ENCODE measurements at places on chromosomes 5 and 9.

DNA sequence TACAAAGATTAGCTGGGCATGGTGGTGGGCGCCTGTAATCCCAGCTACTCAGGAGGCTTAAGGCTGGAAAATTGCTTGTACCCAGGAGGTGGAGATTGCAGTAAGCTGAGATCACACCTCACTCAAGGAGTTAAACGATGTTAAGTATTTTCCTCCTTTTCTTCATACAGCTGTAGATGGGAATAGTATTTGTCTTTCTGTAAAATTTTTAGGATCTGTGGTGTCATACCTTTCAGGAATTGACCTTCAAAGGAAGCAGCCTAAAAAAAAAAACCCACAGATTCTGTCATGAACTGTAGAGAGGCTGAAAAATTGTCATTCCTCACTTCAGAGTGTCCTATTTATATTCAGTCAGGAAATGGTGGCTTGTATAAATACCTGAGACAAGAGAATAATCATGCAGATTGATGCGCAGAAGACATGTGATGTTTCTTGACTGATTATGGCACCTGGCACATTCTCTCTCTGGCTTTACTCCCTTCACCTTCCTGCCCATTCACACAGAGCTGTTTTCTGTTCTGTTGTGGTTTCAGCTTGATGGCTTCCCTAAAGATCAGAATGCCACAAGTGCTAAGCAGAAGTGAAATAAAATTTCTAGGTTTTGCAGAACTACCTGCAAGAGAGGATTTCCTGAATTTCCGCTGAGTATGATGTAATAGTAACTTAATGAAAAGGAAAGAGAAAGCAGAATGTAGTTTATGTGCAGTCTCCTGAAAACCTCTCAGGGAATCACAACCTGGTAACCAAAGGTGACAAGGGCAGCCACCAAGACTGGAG, 3.8 kb downstream of the IFNA1 start:
- no peak for DNase-seq

- no peak for DNase-seq
These were observed 291.8 kb upstream of the IRX4 start for GRCh38 chr5:2174538-2174937.

- DNase-seq, result no peak
These were observed 111.7 kb downstream of the AP3B1 start for GRCh38 chr5:78182838-78183237.

GRCh38 chr9:137320555-137321384, 18.7 kb upstream of the NRARP start:
- no peak for DNase-seq

DNA sequence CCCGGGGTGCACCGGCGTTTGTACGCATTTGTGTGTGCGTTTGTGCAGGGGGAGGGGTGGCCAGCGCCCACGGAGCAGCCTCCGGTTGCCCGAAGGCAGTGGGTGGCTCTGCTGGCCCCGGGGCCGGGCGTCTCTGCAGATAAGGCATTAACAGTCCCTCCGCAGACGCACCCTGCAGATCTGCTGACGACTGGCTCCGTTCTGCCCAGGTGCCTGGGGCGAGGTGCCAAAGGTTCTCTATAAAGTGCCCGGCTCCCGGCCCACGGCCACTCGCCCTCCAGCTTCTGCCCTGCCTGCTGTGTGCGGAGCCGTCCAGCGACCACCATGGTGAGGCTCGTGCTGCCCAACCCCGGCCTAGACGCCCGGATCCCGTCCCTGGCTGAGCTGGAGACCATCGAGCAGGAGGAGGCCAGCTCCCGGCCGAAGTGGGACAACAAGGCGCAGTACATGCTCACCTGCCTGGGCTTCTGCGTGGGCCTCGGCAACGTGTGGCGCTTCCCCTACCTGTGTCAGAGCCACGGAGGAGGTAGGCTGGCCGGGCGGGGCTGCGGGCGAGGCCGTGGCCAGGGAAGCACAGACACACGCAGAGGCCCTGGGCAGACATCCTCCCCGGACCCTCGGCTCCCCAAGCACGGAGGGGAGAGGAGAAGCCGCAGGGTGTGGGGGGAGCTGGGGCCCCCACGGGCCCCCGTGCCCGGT, at the start of gene SLC6A19:
TSS of gene SLC6A19 (plus strand) at position 269 of the 699 bp plus-strand sequence. CDS start at position 325, 56 bp downstream.
- DNase-seq, result no peak

DNA sequence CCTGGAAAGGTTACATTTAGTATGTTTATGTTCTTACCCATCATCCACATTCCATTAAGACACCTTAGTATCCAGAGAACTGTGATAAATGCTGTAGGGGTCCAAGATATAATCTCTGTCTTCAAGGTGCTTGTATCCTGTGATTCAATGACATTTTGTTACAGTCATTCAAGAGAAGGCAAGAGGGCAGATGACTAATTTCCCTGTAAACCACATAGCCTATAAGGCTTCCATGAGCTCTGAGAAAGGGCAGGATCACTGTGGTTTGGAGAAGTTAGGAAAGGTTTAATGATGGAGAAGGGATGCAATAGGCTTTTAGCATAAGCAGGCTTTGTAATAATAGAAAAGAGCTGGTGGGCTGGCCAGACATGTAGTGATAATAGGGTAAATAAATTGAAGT, 40.0 kb downstream of the PAPPA start:
- no peak for DNase-seq

DNA sequence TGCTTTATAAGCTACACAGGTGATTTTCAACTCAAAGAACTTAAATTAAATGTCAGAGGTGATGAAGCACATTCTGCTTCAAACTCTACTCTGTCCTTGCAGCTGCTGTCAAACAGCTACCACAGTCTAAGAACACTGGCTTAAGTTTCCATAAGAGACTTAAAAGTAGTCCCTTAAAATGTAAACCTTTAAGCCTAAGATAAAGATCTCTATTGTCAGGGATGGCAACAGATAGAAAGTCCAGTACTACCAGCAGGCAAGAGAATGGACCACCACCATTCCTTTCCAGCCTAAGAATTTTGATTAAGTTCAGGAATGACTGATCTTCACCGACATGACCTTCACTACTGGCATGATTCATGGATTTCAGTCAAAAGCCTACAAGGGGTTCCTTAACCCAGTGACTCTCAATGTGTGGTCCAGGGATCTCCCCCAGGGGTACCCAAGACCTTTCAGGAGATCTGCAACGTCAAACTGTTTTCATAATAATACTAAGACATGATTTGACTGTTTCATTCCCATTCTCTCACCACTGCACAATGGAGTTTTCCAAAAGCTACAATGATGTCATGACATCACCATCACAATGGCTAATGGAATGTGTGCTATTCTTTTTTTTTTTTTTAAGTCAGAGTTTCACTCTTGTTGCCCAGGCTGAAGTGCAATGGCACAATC, 41.1 kb upstream of the PLPP6 start:
- DNase-seq, result no peak

DNA sequence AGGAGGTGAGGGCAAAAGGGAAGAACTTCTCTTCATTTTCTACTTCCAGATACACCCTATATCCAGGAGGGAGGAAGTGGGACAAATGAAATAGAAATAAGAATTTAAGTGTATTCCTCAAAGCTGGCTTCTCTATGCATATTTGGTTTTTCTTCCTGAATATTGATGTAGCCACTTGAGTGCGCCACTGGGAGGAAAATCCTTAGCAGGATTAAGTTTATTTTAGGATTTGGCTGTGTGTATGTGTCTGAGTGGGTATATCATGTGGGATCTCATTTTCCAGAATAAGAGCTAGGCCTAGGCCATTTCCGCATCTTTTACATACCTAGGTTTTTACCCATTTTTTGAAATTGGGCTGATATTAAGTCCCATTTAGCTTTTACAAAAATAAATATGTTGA, 42.5 kb downstream of the MAP1B start:
- DNase-seq, result no peak

GRCh38 chr5:126430631-126431030, 7.4 kb downstream of the GRAMD2B start:
- DNase-seq, result no peak

DNA sequence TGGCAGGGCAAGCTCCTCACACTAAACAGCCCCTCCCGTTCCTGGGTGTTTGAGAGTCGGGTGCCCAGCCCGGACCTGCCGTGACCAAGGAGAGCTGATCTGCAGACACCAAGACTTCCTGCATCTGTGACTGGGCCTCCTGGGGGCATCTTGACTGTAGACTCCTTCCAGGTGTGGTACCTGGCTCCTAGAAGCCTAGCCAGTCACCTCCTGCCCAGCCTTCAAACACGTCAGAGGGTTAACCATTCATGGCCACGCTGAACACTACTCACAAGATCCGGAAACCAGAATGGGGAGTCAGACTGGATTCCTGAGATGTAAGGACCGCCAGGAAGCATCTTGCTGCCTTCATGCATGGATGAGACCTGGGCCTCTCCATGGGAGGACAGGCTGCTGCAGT, 3.7 kb upstream of the LCN2 start:
- DNase-seq, result no peak

DNA sequence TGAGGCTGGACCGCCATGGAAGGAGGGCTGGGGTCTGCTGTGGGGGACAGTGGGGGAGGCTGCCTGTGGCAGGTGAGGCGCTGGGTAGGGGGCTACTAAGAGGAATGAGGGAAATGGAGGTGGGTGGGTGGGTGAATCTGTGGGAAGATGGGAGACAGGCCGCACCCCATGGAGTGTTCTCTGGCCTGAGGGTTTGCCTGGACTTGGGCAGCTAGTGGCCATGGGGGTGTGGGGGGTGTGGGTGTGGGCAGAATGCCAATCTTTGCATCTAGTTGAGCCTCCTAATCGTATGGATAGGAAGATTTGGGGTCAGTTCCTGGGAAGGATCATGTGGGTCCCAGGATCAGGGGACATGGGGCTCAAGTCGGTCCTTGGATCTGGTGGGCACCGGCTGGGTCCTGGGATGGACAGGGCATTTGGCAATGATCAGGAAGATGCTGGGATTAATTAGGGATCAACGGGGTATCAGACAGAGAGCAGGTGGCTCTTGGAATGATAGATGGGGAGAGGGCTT, 518 bp downstream of the ZDHHC12 start:
- no peak for DNase-seq

DNA sequence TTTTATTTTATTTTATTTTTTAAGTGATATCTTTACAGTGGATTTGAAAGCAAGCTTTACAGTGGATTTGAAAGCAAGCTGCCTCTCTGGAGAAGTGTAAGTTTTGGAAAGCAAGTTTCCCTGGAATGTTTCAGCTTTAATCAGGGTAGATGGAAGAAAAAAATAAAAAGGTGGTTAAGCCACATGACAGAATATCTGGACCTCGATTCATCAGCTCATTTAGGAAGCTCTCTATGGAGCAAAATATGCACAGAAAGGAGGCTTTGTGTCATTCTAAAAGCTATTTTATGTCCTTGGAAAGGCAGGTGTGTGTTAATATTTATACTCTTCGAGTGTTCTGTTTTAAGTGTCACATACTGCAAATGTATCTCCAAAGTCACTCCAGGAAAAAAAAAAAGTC, 409.2 kb upstream of the KLF4 start:
- no peak for DNase-seq

- no peak for DNase-seq
These were observed 166.8 kb downstream of the NNT start for GRCh38 chr5:43769571-43770355.

DNA sequence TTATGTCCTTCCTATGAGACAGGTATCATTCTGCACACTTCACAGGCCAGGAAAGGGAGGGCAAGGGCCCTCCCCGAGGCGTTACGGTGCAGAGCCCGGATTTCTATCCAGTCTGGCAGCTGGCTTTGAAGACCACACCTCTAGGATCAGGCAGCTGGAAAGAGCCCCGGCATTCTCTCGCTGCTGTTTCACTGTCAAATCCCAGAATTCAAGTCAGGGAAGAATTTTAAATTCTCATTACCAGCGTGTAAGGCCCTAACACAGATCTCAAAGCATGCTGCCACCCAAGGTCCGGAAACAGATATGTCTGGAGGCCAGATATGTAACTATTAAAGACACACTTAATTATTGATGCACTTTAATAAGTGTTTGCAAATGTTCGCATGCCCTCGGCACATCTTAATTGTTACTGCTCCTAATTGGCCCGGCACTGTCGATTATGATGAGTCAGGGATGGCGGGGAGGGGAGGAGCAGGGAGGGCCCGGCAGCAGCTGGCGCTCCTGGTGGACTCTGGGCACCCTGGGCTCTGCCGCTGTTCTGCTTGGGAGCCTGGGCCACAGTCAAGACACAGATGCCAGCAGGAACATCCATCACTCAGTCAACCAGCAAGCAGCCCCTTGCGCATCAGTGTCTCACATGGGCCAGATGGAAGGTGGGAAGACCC, 76.3 kb upstream of the BARHL1 start:
- DNase-seq, result peak; percentile 58

DNA sequence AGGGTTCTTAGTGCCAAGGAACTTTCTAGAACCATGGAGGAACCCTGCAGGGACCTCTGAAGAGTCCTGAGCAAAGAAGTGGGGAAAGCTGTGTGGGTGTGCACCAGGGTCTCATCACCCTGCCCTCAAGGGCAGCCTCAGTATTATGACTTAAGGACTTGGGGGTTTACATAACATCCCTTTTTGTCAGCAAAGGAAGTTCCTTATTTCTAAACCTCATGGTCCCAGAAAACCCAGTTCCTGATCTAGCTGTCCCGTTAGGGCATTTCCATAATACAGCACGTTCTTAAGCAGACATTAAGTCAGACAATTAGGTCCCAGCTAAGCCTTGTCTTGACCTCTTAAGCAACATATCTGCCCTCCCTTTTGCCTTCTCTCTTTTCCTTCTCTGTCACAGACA, 57.3 kb downstream of the DAPK1 start:
- DNase-seq, result no peak

DNA sequence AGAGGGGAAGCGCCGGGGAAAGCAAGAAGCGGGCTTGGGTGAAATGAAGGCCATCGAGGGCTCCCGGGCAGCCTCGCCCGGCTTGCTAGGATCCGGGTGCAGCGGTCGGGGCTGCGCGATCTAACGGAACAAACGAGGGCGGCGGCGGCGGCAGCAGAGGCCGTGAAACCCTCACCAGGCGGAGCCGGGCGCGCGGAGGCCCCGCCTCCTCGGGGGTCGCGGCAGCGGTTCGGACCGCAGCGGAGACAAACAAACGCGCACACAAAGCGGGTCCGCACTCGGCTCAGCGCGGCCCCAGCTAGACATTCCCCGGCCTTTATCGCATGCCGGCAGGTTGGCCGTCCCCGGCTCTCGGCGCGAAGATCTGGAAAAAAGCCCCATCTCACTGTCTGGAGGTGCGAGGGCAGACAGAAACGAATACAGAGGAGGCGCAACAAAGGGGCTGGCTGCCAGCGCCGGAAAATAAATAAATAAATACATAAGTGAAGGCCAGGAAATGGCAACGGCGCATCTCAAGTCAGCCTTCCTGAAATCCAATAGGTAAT, 10.5 kb upstream of the TRIM36 start:
- peak; percentile 39 for DNase-seq

- no peak for DNase-seq
These were observed 45.0 kb upstream of the SV2C start for GRCh38 chr5:76038212-76038611.

DNA sequence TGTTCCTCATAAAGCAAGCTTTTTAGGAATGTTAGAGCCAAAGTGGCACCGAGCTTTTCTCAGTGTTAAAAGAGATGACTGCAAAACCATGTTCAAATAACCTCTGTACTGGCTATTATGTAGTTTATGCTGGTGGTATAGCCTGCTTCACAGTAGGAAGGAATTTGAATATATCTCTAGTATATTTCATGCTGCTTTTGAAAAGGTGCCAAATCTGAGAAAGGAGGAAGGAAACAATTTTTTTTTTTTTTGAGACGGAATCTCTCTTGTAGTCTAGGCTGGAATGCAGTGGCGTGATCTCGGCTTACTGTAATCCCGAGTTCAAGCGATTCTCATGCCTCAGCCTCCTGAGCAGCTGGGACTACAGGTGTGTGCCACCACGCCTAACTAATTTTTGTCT, 13.5 kb downstream of the CREBRF start:
- DNase-seq, result no peak
